ENCODE measurements at places on chromosomes 7 and 10.

DNA sequence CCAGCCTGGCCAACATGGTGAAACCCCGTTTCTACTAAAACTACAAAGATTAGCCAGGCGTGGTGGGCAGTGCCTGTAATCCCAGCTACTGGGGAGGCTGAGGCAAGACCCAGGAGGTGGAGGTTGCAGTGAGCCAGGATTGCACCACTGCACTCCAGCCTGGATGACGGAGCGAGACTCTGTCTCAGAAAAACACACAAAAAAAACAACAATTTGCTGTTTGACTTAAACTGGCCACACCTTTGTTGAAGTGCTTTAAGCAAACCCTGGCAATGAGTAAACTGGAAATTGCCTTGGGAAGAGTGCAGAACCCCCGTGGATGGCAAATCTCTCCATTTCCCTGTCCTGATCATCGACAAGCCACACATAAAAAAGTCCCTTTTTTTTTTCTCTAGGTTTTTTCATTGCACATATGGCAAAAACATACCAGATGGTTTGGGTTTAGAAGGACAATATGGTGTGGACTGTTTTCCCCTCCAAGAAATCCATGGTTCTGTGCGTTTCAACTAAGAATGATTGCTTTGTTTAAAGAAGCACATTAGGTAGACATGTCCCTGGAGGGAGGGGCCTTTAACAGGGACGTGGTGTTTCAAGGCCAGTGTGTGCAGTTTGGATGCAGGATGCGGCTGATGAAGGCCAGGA, 76.9 kb downstream of the NRP1 start:
- DNase-seq = no peak

DNA sequence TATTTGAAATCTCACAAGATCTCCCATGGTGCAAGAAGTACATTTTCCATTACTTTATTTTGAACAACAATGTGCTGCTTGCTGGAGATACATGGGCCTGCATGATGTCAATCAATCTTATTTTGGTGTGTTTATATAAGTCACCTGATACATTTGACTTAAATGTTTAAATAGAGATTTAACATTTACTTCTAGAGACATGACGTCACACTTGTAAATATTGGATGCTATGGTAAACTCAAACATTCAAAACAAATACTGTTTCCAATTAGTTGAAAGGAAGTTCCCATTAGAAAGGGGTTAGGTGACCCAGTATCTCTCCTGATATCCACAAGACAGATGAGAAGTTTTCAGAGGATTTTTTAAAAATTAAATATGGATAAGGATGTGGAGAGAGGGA, 214.5 kb downstream of the NSUN6 start:
- DNase-seq = no peak

GRCh38 chr7:1108264-1108920, 20.5 kb downstream of the GPER1 start:
- DNase-seq = no peak

- no peak for DNase-seq
Observed at GRCh38 chr7:85220023-85220422, 33.2 kb upstream of the SEMA3D start.

- DNase-seq = no peak
Observed at GRCh38 chr10:53697038-53697437, 924.5 kb upstream of the MBL2 start.

- peak; percentile 56 for DNase-seq
Observed at GRCh38 chr10:101241840-101242707, 12.8 kb upstream of the LBX1 start.

GRCh38 chr10:110563132-110563531, 4.4 kb upstream of the SMC3 start:
- no peak for DNase-seq

- peak; percentile 60 for DNase-seq
Observed at GRCh38 chr10:107163881-107164861, at the start of gene SORCS1. Gene SORCS1 (minus strand): TSS chr10:107164706.

GRCh38 chr7:111486472-111487142, 75.7 kb downstream of the IMMP2L start:
- no peak for DNase-seq

- DNase-seq = no peak
Observed at GRCh38 chr7:27094304-27095049, 1.3 kb downstream of the HOXA1 start.

GRCh38 chr10:24826009-24826408, 102.3 kb upstream of the ARHGAP21 start:
- no peak for DNase-seq

- no peak for DNase-seq
Observed at GRCh38 chr10:71339796-71340589, 20.9 kb downstream of the SLC29A3 start.

DNA sequence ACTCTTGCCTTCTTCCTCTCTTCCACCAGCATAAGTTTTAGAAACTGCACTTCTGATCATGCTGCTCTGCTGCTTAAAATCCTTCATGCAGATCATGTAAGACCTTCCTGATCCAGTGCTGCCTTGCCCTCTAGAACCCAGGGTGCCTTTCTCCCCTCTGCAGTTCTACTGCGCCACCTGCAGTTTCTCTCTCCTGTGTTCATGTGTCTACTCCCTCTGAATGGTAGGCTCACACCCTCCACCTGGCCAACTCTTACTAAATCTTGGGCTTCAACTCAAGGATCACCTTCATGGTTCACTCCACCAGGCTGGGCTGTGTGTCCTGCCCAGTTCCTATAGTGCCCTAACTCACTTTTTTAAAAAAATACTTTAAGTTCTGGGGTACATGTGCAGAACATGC, 174.6 kb upstream of the ITGB1 start:
- peak; percentile 57 for DNase-seq

GRCh38 chr7:13262929-13263530, 575.6 kb downstream of the ARL4A start:
- DNase-seq = no peak

All from WERI-Rb-1 (cell line).